Sigmoid colon (tissue), 7 donors: ENCODE measurements at places on chromosomes 1 and 21. TPM values are rescaled to one million over a fixed set of nuclear protein-coding genes. Genes with fewer than 3 reads are reported as not detected.

The RYR2 gene
- 0.23 TPM for polyA plus RNA-seq

The SYT14 gene
- polyA plus RNA-seq = under 0.01 TPM

The NUP210L gene
- 0.01 TPM for polyA plus RNA-seq

The C1orf226 gene
- polyA plus RNA-seq = 6.6 TPM

The TNFSF18 gene
- 0.06 TPM for polyA plus RNA-seq

The PIK3C2B gene
- polyA plus RNA-seq = 47.6 TPM

The MFAP2 gene
- polyA plus RNA-seq = not detected

The GCSAML gene
- not detected for polyA plus RNA-seq

The OR2L8 gene
- not detected for polyA plus RNA-seq

The SPRR5 gene
- not detected for polyA plus RNA-seq

The AADACL4 gene
- polyA plus RNA-seq = not detected

The DISP3 gene
- 0.16 TPM for polyA plus RNA-seq

The UBE2U gene
- polyA plus RNA-seq = not detected

The OVAAL gene
- polyA plus RNA-seq = not detected

The ZMYND12 gene
- 10.9 TPM for polyA plus RNA-seq

The USP24 gene
- polyA plus RNA-seq = 3.6 TPM
